Stimulated activated naive B cell treated with anti-CD40 and anti-IgM and Interleukin-4, amounts not matched to agents 10 μg/mL and 1 μg/mL and 100 μg/mL, for 72 hours (primary cell): ENCODE measurements at places on chromosomes 6 and 20.

DNA sequence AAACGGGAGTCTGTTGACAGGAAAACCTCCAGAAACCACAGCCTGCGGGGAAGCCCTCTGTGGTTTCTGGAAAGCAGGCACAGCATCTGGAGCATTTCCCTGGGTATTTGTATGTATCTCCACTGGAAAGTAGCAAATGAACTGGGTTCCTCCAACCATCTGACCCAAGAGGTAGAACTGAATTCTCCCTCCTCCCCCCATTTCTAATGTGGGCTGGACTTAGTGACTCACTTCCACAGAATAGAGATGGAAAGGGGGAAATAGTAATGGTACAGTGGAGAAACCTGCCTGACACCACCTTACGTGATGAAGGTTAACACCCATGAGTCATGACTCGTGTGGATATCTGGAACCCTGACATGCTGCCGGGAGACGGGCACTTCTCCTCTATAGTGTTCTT, 51.9 kb upstream of the XRN2 start:
- no peak for DNase-seq

- no peak for DNase-seq
Measured at GRCh38 chr6:166626177-166627032, 646 bp downstream of the RPS6KA2 start.

GRCh38 chr6:446418-447366, 55.1 kb downstream of the IRF4 start:
- DNase-seq: peak; percentile 66

DNA sequence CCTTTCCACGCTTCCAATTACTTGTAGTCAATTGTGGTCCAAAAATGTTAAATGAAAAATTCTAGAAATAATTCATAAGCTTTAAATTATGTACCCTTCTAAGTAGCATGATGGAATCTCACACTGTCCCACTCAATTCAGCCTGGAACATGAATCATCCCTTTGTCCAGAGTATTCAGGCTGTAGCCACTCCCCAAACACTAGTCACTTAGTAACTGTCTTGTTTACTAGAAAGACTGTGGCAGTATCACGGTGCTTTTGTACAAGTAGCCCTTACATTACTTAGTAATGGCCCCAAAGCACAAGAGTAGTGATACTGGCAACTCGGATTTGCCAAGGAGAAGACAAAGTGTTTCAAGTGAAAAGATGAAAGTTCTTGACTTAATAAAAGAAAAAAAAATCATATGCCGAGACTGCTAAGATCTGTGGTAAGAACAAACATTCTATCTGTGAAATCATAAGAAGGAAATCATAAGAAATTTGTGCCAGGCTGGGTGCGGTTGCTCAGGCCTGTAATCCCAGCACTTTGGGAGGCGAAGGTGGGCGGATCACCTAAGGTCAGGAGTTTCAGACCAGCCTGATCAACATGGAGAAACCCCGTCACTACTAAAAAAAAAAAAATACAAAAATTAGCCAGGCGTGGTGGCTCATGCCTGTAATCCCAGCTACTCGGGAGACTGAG, 168.5 kb upstream of the SIM1 start:
- no peak for DNase-seq

DNA sequence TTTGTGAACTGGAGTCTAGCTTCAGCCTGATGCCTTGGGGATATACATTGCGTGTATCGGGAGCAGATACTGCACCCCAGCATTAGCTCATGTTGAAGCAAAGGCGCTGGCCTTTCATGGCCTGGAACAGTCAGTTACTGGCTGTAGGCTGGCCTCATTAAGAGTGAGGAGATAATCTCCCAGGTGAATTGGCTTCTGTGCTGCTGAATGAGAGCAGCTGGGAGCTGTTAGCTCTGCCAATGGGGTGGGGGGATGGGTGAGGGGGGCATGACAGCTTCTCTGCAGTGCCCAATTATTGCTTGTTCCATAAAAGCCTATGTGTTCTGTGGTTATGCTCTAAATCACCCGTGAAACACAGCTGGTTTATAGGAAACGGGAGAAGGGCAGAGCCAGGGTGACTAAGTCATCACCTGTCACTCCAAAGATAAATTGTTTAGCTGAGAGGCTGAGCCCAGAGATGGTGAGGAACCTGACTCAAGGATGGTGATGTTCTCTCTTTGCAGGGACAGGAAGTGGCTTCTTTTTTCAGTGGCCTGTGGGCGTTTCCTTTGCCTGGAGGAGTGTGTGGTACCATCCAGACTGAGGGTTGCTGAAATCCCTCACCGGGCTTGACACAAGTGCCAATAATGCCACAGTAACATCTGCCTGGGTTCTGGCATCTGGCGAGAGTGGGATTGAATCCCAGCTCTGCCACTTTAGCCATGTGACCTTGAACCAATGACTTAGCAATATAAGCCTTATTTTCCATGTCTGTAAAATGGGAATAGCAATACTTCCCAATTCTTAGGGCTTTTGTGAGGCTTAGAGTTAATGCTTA, 170.8 kb downstream of the BCAS1 start:
- peak; percentile 67 for DNase-seq

GRCh38 chr6:162705736-162706135, 21.8 kb downstream of the PRKN start:
- DNase-seq: no peak

- DNase-seq: no peak
Measured at GRCh38 chr6:139378882-139379341, 4.5 kb upstream of the CITED2 start.

DNA sequence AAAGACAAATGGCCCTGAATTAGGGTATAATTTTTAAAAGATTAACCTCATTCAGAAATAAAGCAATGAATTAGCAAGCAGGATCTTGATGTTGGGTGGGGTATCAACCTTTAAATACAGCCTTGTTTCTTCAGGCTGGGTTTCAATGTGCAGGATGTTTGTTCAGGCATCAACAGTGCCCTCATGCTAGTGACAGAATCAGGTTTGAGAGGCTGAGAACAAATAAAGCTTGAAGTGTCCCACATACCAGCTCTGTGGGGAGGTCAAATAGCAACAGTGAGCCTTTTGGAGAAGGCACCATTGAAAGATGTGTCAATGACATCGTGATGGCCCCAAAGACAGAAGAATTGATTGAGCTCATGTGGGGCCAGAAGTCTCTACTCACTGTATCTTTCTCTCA, 68.2 kb downstream of the MTFR2 start:
- DNase-seq: no peak

DNA sequence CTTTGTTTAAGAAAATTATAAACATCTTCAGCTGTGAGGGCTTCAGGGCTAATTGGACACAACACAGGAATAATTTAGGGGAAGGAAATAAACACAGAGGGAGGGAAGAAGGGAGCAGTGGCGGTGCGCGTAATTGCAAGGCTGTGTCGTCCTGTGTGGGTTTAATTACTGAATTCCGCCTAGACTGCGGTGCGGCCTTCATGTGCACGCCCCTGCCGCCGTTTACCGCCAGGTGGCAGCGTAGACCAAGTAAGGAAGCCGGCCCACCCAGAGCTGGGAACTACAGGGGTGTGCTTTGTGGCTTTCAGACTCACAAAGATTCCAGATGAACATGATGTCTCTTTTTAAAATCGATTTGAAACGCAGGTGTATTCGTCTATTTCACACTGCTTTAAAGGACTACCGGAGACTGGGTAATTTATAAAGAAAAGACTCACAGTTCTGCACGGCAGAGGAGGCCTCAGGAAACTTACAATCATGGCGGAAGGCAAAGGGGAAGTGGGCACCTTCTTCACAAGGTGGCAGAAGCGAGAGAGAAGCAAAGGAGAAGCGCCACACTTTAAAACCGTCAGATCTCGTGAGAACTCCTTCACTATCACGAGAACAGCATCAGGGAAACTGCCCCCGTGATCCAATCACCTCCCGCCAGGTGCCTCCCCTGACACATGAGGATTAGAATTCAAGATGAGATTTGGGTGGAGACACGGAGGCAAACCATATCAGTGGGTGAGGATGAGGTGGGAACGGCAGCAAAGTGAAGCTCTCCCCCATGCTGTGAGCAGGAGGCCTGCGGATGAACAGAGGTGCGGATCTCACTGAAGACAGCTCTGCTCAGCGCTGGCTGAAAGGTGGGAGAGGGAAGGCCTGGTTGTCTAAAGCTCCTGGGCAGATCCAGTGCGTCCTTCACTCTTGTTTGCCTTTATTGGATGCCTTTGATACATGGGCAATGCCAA, 222.0 kb upstream of the PDE10A start:
- DNase-seq: peak; percentile 61

DNA sequence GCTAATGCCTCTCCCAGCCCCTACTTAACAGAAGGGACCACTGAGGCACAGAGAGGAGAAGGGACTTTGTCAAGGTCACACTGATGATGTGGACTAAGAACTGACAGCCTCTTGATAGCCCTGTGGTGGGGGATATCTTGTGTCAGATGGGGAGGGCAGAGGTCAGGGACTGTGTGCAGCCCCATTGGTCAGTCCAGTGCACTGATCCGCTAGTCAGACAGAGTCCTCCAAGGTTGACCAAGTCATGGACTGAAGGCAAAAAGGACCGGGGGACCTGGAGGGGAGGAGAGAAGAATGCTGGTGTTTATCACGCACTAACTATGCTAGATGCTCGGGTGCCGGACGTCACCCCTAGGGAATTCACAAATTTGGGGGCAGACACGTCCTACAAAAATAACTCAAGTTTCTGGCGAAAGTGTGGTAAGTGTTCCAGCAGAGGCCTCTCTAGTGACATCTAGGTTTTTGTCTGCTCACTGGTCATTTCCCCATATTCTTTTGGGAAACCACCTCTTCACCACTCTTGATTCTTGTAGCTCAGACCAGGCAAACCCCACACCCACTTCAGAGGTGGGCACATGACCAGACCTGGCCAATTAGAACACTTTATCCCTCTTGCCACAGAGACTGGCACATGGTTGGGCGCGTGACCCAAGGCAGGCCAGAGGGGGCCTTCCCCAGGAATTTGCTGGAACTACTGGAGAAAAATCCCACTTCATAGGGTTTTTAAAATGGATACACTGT, 21.0 kb downstream of the TCF15 start:
- DNase-seq: peak; percentile 32

DNA sequence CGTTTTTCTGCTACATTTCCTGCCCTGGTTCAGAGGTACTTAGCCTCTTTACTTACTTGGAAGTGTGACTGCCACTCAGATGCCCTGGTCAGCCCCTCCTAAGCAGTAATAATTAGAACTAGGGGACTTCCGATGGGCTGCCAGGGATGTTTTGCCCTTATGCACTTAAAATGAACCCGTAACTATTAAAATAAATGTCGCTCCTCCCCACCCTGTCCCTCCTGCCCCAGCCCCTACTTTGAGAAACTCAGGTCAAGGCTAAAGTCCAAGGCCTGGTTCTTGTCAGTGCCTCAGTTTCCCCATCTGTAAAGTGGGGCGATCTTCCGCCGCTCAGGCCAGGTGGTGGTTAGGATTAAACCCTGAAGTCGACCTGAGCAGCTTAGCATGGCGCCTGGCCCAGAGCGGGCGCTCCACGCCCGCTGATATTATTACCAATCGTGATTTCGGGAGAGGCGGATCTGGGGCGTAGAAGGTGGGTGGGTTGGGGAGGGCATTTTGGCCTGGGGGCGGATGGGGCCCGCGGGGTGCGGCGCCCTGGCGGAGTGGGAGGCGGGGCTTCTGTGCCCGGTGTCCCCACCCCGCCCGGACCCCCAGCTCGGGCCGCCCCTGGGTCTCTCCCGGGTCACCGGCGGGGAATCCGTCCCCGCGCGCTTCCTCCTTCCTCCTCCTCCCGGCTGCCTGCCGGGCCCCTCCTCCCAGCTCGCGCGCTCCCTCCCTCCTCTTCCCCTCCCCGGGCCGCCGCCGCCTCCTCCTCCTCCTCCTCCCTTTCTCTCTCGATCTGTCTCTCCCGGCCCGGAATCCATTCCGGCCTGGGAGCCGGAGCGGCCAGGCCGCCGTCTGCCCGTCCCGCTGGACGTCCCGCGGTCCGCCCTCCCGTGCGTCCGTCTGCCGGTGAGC, at the start of gene SRC:
Gene SRC (plus strand): TSS at position 802 of the 897 bp plus-strand sequence. CDS start 38,014 bp downstream, outside the sequence.
- DNase-seq: peak; percentile 68

GRCh38 chr6:117483004-117483644, 650 bp downstream of the DCBLD1 start:
- DNase-seq: no peak

GRCh38 chr6:45896783-45897441, 118.7 kb downstream of the CLIC5 start:
- DNase-seq: no peak

DNA sequence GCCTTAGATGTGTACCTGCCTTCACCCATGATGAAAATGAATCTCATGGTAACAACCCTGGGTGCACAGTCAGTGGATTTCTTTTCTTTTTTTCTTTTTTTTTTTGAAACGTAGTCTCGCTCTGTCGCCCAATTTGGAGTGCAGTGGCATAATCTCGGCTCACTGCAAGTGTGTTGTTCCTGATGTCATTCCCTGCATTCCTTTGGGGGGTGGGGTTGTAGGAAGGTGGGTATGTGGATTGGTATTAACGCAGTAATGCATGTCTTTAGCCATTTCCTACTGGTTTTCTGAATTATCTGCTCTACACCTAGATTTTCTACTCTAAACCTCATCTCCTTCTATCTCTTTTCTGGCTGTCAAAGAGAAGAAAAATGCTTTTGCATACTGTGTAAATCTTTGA, 146.6 kb downstream of the RNF144B start:
- no peak for DNase-seq

- no peak for DNase-seq
Measured at GRCh38 chr6:108175592-108176279, 9.9 kb downstream of the NR2E1 start.

- DNase-seq: no peak
Measured at GRCh38 chr20:45953672-45954071, 18.3 kb downstream of the ZNF335 start.

DNA sequence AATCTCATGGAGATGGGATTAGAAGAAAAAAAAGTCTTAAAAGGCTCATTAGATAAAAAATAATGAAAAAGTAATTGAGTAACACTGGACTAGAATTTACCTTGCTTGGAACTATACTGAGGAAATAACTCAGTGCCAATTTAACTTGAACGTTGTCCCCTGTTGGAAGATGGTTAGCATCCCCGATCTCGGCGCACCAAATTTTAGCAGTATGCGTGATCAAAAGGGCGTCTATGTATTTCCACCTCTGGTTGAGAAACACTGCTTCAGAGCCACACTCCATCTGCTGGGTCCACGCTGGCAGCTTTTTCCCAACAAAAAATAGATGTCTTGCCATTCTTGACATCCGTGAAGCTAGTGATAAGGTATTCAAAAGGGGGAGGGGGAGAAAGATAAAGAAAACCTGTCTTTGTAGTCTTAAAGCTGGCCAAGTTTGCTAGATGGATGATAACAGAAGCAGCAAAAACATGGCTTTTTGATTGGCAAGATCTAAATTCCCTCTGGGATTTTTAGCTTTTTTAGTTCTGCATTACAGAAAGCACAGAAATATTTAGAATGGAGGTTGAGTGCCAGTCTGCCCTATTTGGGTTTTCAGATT, 6.4 kb downstream of the HINT3 start:
- no peak for DNase-seq

- DNase-seq: no peak
Measured at GRCh38 chr20:50659975-50660670, 31.2 kb downstream of the RIPOR3 start.
